ENCODE measurements at places on chromosomes 16 and 17. TPM values are rescaled to one million over a fixed set of nuclear protein-coding genes. Genes with fewer than 3 reads are reported as not detected.

KRTAP4-9 gene
- total RNA-seq, result not detected

DNA sequence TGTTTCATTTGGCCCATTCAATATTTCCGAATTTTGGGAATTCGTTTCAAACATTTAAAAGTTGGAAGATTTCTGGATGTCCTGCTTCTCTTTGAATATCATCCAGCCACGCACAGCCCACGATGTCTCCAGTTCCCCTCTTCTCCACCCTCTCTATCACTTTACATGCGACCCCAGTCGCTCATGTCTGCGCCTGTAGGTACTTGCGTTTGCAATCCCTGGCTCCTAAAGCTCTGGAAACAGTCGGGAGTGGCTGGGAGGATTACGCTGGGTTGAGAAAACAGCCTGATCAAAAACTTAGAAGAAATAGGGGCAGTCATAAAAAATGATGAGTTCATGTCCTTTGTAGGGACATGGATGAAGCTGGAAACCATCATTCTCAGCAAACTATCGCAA, 1.5 kb upstream of the SBK1 start:
- no peak for DNase-seq

GRCh38 chr16:15873737-15874136, 14.7 kb downstream of the CEP20 start:
- no peak for DNase-seq

DNA sequence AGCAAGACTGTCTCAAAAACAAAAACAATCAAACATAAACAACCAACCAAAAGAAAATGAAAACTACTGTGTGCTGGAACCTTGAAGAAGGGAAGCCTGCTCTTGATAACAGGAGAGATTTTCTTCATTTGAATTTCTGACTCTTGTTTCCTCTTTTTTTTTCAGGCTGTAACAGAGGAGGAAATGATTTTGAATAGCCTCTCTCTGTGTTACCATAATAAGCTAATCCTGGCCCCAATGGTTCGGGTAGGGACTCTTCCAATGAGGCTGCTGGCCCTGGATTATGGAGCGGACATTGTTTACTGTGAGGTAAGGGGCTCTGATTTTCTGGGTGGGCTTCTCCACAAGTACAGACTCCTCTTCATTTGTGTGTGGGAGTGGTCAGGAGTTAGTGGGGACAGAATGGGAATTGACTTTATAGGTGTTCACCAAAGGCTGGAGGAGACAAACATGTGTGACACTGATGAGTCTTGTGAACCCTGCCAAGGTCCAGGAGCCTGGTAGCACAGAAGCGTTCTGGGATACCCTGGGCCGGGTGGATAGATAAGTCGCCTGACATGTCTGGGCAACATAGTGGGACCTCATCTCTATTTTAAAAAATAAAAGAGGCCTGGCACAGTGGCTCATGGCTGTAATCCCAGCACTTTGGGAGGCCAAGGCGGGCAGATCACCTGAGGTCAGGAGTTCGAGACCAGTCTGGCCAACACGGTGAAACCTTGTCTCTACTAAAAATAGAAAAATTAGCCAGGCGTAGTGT, 14.9 kb downstream of the DUS2 start:
- DNase-seq, result peak; percentile 68

GRCh38 chr16:65697065-65697464, 575.2 kb upstream of the CDH11 start:
- DNase-seq, result no peak

DNA sequence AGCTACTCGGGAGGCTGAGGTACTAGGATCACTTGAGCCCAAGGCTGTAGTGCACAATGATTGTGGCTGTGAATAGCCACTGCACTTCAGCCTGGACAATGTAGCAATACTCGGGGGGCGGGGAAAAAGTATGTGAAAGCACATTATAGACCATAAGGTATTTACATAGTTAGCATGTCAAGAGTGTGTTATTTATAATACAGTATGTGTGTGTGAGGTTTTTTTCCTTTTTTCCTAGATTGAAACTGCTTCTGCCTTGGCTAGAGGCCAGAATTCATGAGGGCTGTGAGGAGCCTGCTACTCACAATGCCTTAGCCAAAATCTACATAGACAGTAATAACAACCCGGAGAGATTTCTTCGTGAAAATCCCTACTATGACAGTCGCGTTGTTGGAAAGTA, 30.5 kb downstream of the PTRH2 start:
- no peak for DNase-seq

- no peak for DNase-seq
These were observed 6.2 kb downstream of the ZNF423 start for GRCh38 chr16:49849754-49850108.
